ENCODE measurements at places on chromosomes 3 and 15.

- no peak for DNase-seq
Observed at GRCh38 chr3:198112031-198112430, 152.0 kb downstream of the LMLN start.

GRCh38 chr15:93121107-93121506 is 32.1 kb upstream of the RGMA start:
- no peak for DNase-seq

DNA sequence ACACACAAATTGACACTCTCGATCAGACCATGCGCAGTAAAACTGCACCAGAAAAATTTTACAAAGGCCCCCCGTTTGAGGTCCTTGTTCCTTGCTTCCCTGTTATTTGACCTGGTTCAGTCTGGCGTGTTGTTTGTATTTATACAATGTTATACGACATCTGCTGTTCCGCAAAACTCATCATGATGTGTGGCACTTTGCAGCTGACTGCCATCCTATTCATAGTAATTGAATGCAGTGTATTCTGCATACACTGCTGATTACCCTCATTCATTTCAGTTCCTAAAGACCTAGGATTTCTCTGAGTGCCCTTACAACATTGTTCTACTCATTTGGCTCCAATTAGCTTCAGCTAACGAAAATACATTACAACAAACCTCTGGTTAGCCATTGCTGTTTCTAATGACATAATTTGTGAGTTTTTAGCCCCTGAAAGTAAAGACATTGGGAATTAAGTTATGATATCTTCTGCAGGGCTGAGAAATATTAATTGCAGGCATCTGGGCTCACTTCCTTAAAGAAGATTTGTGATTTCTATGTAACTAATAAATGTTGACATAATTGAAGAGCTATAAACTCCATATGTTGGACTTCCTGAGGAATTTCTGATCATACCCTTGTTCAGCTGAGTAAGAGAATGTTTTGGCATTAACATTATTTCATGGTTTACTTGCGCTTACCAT is 75.7 kb downstream of the C3orf38 start:
- no peak for DNase-seq

GRCh38 chr3:44179246-44179645 is 62.4 kb upstream of the TOPAZ1 start:
- no peak for DNase-seq

GRCh38 chr15:82875411-82876003 is 66.1 kb downstream of the WHAMM start:
- DNase-seq, result no peak

DNA sequence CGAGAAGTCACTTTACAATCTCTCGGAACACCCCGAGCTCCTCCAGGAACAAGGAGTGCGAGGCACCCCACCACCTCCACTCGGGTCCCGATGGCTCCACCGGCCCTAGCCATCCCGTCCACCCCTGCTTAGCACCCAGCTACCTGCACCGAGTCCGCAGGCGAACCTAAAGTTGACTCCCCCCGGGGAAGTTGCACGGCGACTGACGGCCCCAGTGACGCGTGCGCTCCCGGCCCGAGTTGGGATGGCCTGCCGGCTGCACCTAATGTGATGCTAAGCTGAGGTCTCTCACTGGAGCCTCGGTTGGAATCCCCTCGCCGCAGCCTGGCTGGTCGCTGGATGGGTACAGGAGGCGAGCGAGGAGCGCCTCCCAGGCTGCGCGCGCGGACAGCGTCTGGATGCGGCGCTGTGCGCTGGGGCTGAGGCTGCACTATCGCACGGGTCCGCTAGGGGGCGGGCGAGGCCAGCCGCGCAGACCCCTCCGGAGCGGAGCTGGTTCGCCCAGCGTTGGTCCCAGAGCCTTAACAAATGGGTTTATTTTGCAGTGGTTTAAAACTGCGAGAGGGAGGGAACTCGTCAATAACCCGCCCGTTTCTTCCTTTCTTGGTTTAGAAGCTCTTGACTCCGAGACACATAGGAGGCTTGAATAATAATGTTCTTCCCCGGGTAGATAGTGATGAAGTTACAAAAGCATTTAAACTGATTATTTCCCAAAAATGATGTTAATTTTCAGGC is at the start of gene OXTR:
OXTR (minus strand) TSS at position 526 of the 735 bp plus-strand sequence. CDS start 1,426 bp downstream, outside the sequence.
- peak; percentile 81 for DNase-seq

DNA sequence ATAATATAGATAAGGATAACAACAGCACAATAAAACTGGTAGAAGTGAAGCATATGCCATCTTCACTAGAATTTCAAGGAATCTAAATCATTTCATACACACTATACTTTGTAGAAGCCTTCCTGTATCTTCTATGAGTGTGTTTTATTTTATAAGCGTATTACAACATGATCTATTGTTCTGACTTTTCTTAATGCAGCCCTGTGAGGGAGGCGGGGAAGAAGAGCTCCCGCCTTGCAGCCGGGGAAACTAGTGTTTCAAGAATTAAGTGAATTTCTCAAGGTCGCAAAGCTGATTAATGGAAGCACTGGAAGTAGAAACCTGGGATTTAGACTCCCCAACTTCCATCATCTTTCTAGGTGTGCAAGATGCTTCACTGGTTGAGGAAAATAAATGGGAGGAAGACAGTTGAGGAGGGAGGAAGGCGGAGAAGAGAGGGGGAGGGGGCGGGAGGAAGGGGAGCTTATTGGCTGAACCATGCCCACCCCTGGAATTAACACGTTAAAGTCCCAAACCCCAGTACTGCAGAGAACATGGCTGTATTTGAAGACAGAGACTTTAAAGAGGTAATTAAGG is 32.9 kb downstream of the VGLL4 start:
- DNase-seq, result no peak

- peak; percentile 42 for DNase-seq
Observed at GRCh38 chr3:195129644-195130492, 141.1 kb downstream of the XXYLT1 start.

DNA sequence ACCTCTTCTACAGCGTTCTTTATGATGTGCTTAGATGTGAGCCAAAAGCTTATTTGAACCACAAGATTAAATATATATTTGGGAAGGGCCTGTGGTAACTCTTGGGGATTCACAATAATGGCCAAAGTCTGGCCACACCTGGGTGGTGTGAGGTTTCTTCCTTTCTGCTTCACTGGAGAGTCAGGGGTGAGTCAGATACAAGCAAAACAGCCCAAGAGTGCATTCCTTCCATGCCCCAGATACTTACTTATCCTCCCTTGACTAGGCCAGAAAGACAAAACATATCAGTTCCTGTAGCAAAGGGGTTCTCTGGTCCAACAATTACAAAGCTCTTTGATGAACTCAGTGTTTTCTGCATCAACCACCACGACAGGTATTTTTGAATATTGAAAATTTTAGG is 941 bp downstream of the ZBED2 start:
- peak; percentile 88 for DNase-seq

GRCh38 chr15:66108483-66109265 is 144.9 kb downstream of the MEGF11 start:
- DNase-seq, result peak; percentile 13

DNA sequence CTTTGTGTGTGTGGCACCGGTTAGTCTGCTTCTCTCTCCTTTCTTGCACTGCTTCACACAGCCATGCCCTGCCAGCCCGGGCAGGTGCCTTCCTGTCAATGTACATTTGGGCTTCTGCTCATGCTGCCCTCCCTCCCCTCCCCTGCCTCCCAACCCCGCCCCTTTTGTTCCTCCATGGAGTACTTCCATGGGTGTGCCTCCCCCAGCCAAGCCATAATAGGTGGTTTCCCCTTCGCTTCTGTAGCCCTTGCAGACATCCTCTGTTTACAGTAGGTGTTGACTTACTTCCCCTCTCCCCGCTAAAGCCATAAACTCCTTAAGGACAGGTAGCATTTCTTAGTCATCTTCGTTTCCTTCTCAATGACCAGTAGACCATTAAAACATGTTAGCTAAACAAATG is 31.8 kb upstream of the CRTC3 start:
- no peak for DNase-seq

DNA sequence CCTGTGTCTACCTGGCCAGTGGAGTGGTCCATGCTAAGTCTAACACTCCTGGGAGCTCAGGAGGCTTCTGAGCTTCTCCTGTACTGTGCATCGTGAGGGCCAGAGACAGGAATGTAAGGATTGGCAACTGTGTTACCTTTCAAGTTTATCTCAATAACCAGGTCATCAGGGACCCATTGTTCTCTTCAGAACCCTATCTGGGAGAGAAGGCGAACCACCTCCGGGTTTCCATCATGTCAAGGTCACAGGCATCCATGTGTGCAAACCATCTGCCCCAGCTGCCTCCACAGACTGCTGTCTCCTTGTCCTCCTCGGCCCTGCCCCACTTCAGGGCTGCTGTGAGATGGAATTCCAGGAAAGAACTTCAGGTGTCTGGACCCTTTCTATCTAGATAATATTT is 5.9 kb downstream of the ANKRD63 start:
- DNase-seq, result no peak

Data from cardiac fibroblast (primary cell).